Activated CD4-positive, alpha-beta T cell treated with anti-CD3 and anti-CD28 coated beads, Interleukin-2, amount 10 ng/mL, durations not matched to agents 24 days and 14 days (primary cell): ENCODE measurements at places on chromosomes 13 and 19. TPM values are rescaled to one million over a fixed set of nuclear protein-coding genes. Genes with fewer than 3 reads are reported as not detected.

GRCh38 chr13:77372275-77372674 is 45.4 kb upstream of the MYCBP2 start:
- peaks cover 21% of the 10 kb centered on the region for H3K27me3 ChIP-seq
- no peak overlapping the region for H3K4me3 ChIP-seq
- no peak overlapping the region for H3K27ac ChIP-seq

DNA sequence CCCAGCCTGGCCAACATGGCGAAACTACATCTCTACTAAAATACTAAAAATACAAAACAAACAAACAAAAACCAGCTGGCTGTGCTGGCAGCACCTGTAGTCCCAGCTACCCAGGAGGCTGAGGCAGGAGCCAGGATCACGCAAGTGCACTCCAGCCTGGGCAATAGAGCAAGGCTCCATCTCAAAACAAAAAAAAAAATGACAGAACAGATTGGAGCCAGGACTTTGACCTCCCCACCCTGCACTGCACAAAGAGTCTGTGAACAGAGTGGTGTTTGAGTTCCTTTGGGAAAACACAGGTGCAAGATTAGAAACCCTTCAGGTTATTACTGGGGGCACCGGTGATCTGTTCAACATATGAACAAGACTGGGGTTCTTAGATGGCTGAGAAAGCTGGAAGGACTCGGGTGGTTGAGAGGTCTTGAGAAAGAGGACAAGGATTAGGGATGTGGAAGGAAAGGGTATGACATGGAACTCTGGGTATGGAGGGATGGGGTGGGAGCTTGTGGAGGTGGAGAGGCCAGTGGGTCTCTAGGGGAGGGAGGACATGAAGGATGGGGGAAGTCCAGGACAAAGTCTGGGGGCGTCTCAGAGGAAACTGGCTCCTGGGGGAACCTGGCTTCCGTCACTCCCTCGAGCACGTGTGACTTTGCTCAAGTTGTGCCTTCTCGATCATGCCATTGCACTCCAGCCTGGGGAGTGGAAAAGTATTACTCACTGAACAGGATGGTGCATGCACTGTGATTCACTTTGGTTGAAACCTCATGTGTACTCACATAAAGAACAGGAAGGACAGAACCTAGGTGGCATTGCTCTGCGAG is 25.9 kb downstream of the RCN3 start:
- H3K4me1 ChIP-seq, result peaks cover 56% of the 10 kb centered on the region
- DNase-seq, result peak; percentile 86
- no peaks in the 10 kb centered on the region for H3K27me3 ChIP-seq
- peaks cover 40% of the 10 kb centered on the region for H3K36me3 ChIP-seq

DNA sequence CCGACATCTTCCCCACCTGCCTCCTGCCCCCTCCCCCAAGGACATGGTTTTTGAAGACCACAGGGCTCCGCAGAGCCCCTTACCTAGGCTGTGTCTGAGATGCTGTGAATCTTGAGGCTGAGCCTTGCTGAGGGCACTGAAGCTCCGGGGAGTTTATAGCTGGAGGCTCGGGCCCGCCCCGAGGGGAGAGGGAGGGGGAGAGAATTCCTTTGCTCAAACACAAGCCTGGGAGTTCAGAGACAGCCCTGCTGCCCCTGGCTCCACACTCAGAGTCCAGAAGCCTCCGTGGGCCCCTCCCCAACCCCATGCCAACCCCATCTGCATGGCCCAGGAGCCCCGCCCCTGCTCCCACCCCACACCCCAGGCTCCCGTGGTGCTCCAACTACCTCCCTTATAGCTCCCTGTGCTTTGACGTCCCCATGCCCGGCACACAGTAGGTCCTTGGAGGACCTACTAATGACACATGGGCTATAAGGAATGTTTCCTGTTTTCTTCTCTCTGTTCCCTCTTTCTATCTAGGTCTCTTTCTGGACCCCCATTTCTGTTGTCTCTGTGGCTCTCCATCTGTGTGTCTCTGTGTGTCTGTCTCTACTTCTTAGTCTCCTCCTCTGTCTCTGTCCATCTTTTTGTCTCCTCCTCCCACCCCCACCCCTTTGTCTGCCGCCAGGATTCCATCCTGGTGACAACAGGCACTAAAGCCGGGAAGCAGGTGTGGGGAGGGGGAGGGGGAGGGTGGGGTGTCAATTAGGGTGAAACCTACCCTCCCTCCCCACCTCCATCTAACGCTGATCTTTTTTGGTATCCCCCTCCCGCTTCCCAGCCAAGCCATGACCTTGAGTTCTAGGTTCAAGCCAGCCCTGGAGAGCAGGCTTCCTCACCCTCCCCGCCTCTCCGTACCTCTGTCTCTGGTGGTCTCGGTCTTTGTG is at the start of gene TNNT1:
Gene TNNT1 (minus strand): TSS at position 129 of the 926 bp plus-strand sequence. CDS start 2,049 bp downstream, outside the sequence.
- peaks cover 20% of the 10 kb centered on the region for H3K4me1 ChIP-seq
- H3K4me3 ChIP-seq, result no peak within 1 kb of the TSS
- peaks cover 32% of the 10 kb centered on the region for H3K27me3 ChIP-seq

DNA sequence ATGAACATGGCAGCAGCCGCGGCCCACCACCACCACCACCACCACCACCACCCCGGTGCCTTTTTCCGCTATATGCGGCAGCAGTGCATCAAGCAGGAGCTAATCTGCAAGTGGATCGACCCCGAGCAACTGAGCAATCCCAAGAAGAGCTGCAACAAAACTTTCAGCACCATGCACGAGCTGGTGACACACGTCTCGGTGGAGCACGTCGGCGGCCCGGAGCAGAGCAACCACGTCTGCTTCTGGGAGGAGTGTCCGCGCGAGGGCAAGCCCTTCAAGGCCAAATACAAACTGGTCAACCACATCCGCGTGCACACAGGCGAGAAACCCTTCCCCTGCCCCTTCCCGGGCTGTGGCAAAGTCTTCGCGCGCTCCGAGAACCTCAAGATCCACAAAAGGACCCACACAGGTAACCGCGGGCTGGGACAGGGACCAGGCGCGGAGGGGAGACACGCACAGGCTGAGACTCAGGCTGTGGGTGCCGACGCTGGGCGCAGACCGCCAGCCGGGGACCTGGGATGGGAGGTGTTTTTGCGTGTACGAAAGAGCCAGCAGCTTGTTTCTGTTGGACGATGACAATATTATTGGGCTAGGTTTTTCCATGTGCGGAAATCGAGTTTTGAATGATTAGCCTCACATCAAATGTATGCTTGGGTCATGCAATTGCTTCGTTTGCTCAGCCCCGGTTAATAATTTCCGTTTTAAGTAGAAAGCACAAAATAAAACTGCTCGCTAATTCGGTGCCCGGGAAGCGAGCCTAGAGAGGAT is 1.3 kb downstream of the ZIC2 start:
- peaks cover 61% of the 10 kb centered on the region for H3K27me3 ChIP-seq
- peak overlapping the region; percentile 12 for H3K4me3 ChIP-seq
- H3K27ac ChIP-seq, result peak overlapping the region; percentile 74

DNA sequence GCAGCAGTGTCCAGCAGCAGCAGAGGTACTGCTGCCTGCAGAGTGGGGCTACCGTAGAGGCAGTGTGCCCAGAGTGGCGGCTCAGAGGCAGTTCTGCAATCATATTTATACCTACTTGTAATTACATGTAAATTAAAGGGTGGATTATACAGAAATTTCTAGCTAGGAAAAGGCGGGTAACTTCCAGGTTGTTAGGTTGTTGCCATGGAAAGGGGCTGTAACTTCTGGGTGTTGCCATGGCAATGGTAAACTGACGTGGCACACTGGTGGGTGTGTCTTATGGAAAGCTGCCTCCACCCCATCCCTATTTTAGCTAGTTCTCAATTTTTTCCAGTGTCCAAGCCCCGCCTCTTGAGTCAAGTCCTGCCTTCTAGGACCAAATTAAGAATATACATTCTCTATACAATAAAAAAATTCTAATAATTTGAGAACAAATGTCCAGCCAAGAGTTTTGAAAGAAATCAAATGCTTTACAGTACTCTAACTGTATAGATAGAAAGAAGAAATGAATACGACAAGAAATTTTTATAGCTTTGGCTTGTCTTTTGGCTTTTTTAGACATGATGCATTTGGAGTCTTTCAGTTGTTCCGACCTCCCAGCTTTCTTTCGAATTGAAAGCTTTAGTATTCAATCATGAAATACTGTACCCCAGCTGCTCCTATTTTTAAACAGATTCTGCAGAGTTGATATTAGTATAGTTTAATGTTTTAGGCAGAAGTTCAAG is 816.6 kb downstream of the DIAPH3 start:
- H3K4me1 ChIP-seq, result no peaks in the 10 kb centered on the region
- H3K27ac ChIP-seq, result no peak overlapping the region
- DNase-seq, result no peak

GRCh38 chr19:21580818-21581217 is 75.4 kb downstream of the ZNF429 start:
- no peaks in the 10 kb centered on the region for H3K4me1 ChIP-seq
- H3K27ac ChIP-seq, result no peak overlapping the region
- no peaks in the 10 kb centered on the region for H3K36me3 ChIP-seq
- no peak for DNase-seq
- no peaks in the 10 kb centered on the region for H3K27me3 ChIP-seq
- no peak overlapping the region for H3K4me3 ChIP-seq

Gene HPN
- 0.09 TPM in 1 of 2 replicates, not detected in the other for total RNA-seq

- DNase-seq, result no peak
- no peak overlapping the region for H3K4me3 ChIP-seq
- H3K27ac ChIP-seq, result no peak overlapping the region
- peaks cover 6% of the 10 kb centered on the region for H3K4me1 ChIP-seq
- no peaks in the 10 kb centered on the region for H3K36me3 ChIP-seq
- H3K27me3 ChIP-seq, result no peaks in the 10 kb centered on the region
Measured at GRCh38 chr13:75645141-75645540, 9.0 kb downstream of the LMO7 start.

DNA sequence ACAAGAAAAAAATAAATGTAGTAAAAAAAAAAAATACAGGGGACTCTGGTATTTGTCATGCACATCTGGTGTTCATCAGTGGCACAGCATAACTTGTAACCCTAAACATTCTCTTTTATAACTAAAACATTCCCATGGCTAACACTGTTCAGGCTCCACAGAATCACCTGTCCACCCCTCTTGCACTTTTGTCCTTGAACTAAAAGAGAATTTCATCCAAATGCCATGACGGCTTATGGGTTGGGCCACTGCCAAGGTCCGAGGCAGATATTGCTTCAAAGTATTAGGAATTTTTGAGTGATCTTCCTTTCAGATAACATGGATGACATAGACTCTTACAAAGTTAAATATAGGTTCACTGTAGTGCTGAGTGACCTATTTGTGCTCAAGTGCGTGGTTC is 25.7 kb upstream of the SERP2 start:
- no peaks in the 10 kb centered on the region for H3K36me3 ChIP-seq
- no peak overlapping the region for H3K4me3 ChIP-seq
- no peak overlapping the region for H3K27ac ChIP-seq
- peaks cover 3% of the 10 kb centered on the region for H3K4me1 ChIP-seq

DNA sequence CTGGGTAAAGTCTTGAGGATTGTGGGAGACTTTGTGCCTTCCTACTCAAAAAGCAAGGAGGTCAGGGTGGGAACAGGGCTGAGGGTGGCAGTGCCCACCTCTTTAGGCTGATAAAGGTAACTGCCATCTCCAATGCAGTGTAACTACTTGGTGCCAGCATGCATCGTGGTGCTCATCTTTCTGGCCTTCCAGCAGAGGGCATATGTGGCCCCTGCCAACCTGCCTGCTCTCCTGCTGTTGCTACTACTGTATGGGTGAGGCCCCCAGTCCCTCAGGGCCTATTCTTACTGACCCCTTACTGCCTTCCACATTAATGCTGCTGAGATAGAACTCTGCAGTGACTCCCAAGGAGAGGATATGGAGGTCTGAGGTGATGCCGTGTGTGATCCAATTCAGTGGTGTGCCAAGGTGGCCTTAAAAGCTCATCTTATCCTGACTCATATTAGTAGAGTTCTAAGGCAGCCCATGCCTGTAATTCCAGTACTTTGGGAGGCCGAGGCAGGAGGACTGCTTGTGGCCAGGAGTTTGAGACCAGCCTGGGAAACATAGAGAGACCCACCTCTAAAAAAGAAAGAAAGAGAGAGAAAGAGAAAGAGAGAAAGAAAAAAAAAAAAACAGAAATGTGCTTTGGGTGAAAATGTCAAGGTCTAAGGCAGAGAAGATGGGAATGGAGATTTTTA is 9.7 kb upstream of the ARHGAP45 start:
- H3K4me1 ChIP-seq, result peaks cover 16% of the 10 kb centered on the region
- peak overlapping the region; percentile 38 for H3K27ac ChIP-seq
- no peak overlapping the region for H3K4me3 ChIP-seq

Gene KASH5
- 0.24 TPM in 1 of 2 replicates, not detected in the other for total RNA-seq
